Fibroblast of upper back skin (primary cell): ENCODE measurements at places on chromosomes 13 and 19.

DNA sequence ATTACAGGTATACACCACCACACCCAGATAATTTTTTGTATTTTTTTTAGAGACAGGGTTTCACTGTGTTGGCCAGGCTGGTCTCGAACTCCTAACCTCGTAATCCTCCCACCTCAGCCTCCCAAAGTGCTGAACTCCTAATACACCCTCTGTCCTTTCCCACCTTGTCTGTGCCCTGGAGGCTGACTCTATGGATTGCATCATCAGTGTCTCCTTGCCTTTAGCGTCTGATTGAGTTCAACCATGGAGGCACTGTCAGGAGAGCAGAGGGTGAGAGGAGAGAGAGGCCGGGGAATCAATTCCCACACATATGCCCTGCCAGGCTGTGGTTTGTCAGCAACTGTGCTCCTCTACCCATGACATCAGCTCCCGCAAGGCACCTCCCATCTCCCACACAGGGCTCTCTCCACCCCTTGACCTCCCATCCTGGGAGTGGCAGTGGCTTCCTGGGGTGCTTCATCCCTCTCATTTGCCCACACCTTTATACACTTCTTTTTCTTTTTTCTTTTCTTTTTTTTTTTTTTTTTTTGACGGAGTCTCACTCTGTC lies 12.6 kb upstream of the LILRB4 start:
- no peak for DNase-seq

DNA sequence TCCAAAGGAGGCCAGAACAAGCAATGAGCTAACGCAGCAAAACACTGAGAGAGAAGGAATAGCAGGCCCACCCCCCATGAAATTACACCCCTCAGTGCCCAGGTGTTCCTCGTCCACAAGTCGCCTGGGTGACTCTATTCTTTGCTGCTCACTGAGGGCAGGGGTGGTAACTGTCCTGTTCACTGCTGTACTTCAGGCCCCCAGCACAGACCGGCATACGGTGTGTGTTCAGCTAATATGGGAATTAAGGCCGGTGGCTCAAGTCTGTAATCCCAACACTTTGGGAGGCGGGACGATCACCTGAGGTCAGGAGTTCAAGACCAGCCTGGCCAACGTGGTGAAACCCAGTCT lies 31.9 kb downstream of the DHRS12 start:
- DNase-seq, result no peak

- no peak for DNase-seq
Observed at GRCh38 chr13:107238262-107238981, 670.5 kb upstream of the ARGLU1 start.

DNA sequence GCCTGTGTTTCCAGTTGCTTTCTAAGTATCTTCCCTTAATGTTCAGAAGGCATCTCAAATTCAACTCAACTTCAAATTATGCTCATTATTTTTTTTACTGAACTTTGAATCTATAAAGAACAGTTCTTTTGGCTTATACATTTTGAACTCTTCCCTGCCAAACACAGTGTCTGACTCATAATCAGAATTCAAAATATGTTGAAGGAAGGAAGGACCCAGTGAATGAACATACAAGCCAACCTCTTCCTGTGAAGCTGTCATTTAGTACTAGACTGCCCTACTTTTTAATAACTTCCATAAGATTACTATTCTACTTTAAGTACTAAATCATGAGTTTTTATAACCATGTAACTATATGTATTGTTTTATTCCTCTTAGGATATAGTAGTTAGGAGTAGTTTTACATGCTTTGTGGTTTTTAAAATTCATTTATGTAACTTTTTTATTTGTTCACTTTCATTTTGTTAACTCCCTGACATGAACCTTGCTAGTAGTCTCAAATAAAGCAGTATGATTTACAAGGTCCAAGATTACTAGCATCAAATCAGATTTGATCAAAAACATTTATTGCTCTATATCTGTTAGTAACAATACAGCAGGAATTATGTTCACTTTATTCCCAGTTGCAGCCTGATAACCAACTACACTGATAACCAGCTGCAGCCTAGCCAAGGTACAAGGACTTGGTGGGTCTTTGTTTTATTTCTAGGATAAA lies 6.4 kb downstream of the NUDT15 start:
- peak; percentile 79 for DNase-seq

GRCh38 chr19:14078411-14078810 lies 5.8 kb downstream of the MISP3 start:
- DNase-seq, result no peak

- no peak for DNase-seq
Observed at GRCh38 chr13:94301487-94301886, 178.0 kb downstream of the DCT start.

DNA sequence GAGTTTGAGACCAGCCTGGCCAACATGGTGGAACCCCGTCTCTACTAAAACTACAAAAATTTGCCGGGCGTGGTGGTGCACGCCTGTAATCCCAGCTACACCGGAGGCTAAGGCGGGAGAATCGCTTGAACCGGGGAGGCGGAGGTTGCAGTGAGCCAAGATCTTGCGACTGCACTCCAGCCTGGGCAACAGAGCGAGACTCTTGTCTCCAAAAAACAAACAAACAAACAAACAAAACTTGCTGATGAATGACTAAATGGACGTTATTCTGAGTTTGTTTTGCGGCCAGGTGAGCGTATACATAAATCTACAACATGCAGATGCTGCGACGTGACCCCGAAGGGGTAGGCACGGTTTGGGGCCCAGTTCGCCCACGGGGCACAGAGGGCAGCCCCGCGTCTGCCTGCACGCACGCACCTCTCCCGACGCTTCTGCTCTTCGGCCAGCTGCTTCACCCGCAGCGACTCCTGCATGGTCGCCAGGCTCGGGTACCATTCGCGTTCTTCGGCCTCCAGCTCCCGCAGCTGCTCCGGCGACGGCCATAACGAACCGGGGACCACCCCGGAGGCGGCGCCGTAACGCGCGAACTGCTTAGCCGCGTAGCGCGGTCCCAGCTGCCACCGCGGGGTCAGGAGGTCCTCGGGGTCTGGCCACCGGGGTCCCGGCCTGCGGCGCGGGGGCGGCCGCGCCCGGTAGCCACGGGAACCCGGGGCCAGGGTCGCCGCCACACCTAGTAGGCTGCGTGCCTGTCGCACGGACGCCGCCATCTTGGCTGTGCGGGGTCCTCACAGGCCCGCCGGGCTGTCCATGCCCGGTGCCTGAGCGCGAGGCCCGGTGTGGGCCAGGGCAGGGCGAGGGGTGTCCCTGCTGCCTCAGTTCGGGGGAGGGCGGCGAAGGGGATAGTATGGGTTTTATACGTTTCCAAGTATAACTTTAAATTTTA lies at the start of gene GADD45GIP1:
GADD45GIP1 (minus strand) TSS at position 778 of the 943 bp plus-strand sequence; CDS start at position 767, 11 bp downstream.
- peak; percentile 77 for DNase-seq

DNA sequence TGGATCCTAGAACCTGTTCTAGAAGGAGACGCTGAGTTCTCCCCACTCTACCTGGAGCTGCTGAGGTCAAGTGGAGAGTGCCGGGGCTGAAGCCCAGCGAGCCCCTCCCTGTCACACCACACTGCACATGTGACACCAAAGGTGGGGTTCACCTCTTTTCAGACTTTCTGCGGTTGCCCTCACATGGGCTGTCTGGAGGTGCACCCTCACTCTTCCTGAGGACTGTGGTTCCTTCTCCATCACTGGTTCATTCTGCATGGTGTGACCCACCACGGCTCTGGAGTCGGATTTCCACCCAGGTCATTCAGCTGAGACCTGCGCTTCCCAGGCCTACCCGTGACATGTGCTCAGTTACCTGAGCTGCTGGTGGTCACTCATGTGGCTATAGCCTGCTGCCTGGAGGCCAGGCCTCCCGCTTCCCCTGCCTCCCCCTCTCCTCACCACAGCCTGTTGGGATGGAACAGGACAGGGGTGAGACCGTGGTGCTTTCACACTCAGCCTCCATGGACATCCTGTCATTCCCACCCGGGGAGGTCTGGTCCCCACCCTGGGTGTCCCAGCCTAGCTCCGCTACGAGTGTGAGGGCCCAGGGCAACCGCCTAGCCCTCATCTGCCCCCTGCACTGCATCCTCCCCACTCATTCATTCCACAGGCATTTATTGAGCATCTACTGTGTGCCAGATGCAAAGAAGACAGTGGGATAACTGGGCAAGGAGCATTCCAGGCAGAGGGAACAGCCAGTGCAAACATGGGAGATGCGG lies 605 bp upstream of the A1BG start:
- DNase-seq, result no peak

DNA sequence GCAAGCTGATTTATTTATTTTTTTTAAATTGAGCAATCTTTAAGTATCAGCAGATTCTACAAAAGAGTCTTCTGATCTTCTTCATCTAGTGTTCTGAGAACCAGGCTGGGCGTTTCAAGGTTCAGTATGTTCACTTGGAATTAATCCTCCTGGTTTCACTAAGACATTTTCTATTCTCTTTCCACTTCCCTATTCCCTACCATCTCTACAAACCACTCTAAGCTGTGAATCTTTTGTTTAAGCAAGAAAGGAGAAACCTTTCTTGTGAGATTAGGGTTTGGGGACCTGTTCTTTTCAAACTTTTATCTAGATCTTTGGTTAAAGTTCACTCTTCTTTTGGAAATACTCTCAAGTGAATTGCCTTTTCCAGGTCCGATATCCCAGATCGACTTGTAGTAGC lies 59.3 kb downstream of the URI1 start:
- DNase-seq, result no peak

GRCh38 chr13:30235216-30235615 lies 72.1 kb downstream of the KATNAL1 start:
- DNase-seq, result no peak

GRCh38 chr13:53507741-53508140 lies 479.1 kb downstream of the OLFM4 start:
- DNase-seq, result no peak

- peak; percentile 85 for DNase-seq
Observed at GRCh38 chr19:46442808-46443450, 14.2 kb upstream of the PNMA8C start.

GRCh38 chr19:1275976-1276627 lies 772 bp downstream of the FAM174C start:
- DNase-seq, result no peak

GRCh38 chr13:65932587-65933239 lies 1297.4 kb downstream of the PCDH9 start:
- no peak for DNase-seq

DNA sequence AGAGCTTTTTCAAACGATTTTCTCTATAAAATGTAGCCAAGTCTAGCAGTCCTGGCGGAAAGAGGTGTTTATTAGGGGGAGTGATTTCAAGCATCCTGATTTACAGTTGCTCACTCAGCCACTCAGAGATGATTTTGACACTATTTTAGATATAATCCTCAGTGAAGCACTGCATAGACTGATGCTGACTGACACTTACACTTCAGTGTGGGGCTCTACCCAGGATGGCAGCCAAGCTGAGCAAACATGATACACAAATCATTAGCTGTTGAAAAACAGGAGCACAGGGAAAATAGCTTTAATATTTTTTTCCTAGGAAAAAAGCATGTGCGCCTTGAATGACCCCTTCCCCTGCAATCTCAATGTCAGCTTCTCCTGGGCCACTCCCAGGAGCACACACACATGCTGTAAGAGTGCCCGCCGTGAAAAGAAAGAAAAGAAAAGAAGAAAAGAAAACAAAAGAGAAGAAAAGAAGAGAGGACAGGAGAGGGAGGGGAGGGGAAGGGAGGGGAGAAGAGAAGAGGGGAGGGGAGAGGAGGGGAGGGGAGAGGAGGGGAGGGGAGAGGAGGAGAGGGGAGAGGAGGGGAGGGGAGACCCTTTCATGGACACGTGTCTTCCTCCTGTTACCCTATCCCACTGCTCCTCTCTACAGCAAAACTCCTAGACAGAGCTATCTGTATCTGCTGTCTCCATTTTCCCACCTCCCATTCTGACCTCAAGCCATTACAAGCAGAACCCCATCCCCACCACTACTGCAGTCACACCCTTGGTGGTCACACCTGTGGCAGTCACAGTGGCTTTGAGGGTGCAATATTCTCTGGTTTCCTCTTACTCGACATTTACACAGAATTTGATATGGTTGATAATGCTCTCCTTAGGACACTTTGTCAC lies 36.4 kb downstream of the RCBTB2 start:
- no peak for DNase-seq

- DNase-seq, result no peak
Observed at GRCh38 chr13:110820322-110820721, 94.5 kb downstream of the ANKRD10 start.

DNA sequence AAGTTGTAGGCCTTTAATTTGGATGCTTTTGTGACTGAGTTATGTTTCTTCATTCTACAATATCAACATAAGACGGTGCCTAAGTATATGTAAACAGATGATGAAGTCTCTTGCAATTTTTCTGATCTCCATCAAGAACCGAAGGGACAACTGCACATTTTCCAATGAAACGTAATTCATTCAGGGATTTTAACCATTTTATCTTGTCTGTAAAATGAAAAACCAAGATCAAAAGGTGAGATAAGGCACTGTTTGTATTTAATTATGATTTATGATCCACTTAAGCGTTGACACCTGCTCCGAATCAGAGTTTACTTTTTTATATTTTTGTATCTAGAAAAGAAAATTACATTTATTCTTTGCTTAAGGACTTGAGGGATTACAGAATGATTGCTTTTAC lies 556.8 kb upstream of the ARGLU1 start:
- DNase-seq, result no peak

DNA sequence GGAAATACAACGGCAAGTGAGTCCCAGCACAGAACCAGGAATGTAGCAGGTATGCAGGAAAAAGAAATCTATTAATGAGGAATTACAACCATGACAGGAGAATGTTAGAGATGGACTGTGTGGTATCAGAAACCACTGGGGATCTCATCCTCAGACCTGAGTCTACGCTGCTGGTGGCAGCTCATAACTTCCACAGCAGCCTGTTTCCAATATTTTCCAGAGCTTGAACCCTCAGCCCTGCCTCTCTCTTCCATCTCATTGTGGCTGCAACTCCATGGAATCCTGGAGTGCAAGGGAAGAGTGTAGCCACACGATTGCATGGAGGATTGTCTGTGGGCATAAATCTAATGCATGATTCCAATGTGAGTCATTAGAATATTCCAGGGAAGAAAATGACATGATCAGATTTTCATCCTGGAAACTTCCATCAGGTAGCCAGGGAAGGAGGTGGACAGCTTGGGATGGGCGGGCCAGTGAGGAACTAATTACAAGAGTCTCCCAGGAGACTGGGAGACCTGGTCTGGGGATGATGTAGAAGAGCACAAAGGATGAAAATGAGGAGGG lies 14.9 kb downstream of the PLA2G4C start:
- DNase-seq, result peak; percentile 87

- DNase-seq, result no peak
Observed at GRCh38 chr13:83223546-83223945, 658.7 kb downstream of the SLITRK1 start.
